Astrocyte of the cerebellum (primary cell): ENCODE measurements at places on chromosomes 12 and 14.
A peak's percentile ranks its signal among the peaks of the same experiment; 100 is the strongest.

GRCh38 chr14:64125270-64125669 lies 168.9 kb downstream of the ESR2 start:
- no peak for DNase-seq

DNA sequence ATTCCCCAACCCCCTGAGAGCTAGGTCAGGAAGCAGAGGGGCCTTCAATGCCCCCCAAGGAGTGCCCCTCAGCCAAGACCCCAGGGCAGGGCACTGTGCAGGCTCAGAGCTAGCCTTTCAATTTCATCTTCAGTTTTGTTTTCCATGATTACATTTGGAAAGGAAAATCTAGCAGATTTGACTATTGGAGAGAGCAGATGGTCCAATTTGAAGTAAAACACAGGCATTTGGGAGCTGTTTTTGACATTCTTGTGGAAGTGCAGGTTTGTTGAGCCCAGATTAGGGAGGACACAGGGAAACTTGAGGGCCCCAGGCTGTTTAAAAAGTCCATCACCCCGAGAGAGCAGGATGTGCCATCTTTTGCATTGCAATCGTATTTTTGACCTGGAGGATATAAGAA lies 58.6 kb upstream of the GPATCH2L start:
- no peak for DNase-seq

GRCh38 chr12:52168019-52168717 lies 23.6 kb downstream of the KRT80 start:
- DNase-seq = no peak

GRCh38 chr12:92504594-92504981 lies 198.2 kb upstream of the PLEKHG7 start:
- DNase-seq = no peak

DNA sequence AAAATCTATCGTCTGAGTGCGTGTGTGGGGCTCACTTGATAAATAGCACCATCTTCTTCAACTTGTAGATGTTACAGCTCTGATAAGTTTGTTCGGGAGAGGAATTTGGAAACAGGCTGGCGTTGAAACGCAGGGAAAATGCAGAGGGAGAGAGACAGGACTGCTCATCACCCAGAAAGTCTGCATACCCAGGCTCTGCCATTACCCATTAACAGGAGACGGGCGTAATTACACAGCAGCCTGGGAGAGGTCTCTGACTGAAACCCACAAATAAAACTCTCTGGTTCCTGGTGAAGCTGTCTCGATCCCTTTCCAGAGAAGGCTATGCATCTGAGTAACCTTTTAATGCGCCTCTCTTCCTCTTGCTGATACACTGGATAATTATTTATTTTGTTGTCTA lies 547.3 kb downstream of the BCL11B start:
- no peak for DNase-seq

DNA sequence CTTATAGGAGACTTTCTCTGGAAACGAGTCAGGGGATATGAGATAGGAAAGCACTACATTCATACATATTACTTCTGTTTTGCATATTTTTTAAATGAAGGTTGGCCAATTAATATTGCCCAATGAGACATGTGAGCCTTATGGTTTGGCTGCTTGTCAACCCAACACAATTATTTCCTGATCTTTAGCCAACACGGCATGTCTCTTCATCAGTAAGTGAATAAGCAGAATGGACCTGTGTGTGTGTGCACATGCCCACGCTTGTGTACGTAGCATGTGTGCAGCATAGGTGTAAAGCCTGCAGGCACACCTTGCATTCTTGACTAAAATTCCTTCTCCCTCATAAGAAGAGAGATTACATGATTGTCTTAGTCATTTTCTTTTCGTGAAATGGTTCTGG lies 88.3 kb downstream of the STON2 start:
- DNase-seq = no peak

DNA sequence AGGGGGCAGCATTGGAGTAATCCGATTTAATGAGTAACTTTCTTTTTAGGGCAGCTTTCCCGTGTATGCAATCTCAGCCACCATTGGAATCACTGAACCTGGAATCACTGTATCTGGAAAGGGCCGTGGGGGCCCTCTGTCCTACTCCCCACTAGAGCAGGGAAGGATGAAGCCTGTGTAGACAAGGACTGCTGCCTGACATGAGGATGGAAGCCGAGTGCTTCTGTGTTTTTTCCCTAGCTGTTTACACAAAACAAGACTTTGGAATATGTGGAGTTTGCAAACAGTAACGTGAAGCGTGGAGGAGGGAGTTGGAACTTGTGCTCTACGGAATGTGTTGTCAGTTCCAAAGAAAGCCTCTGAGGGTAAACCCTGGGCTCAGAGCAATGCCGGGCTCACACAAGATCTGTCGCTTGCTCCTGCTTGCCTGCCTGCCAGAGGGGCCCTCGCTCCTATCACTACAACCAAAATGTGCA lies 32.4 kb upstream of the HDAC7 start:
- no peak for DNase-seq

DNA sequence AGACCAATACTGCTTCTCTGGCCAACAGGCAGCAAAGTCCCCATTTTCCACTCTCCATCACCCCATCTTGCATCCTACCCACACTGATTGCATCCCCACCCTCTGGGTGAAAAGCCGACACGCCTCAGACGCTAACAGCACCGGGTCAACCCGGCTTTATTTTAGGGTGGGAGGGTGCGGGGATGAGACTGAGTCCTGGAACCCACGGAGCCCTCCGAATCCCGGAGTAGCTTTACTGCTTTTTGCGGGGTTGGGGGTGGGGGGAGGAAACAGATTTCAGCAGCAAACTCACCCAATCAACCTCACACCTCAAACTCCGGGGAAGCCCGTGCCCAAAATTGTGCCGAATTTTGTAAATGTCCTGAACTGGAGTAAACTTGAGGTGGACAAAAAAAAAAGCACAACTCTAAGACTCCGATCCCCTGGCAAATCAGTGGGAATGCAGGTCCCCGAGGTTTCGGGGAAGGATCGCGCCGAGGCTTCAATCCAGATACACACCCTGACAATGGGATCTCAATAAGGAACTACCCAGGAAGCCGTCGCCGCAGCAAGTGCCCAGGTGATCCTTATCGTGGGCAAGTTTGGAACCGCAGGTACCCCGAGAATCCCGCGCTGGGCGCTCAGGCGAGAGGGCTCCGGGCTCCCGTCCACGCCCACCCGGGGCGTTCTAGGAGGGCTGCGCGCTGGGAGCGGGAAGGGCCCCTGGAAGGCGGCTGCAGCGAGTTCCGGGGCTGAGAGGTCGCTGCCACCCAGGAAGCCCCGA lies 1.1 kb downstream of the GCH1 start:
- no peak for DNase-seq

DNA sequence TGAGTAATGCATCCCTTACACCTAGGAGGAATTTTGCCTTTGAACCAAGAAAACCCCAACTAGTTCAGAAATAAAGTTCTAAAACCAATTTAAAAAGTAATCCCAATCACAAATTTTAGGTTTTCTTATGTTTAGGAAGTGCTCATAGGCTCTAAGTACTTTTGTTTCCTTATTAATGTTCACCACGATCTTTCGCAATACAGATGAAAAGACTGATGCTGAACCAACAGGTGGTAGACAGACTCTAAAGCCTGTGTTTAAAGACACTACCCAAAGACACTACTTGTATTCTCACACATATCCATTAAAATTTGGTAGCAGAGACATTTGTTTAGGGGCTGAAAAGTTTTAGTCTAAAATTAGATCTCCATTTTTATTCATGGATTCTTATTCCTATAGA lies 10.6 kb upstream of the PHLDA1 start:
- no peak for DNase-seq

DNA sequence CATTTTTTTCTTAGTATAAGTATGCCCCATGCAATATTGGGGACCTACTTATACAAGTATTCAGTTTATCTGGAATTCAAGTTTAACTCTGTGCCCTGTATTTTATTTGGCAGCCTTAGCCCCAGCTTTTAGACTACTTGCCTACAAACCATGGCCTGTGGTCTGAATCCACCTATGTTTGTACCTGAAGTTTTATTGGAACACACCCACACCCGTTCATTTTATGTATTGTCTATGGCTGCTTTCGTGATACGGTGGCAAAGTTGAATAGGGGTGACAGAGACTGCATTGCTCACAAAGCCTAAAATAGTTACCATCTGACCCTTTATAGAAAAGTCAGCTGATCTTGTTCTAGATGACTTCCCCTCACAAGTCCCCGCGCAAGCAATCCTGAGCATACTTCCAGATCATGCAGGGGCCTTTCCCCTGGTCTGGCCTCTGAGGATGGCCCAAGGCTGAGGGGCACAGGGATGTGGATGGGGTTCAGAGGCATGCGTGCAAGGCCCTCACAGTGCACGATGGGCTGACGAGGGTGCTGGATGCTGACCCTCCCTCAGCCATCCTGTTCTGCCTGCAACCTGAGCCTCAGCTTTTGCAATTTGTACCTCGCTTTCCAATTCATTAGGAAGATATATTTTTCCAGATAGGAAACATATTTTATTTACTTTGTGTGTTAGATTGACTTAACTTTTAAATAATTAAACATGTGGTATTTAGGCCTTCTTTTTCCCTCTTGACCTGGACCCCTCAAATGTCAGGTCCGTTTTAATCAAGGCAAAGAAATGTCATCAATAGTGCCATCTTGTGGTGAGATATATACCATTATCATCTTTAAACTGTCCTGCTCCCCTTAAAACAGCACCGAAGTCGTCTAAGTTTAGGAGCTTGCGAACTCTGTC lies 527.3 kb upstream of the CCDC196 start:
- DNase-seq = no peak

DNA sequence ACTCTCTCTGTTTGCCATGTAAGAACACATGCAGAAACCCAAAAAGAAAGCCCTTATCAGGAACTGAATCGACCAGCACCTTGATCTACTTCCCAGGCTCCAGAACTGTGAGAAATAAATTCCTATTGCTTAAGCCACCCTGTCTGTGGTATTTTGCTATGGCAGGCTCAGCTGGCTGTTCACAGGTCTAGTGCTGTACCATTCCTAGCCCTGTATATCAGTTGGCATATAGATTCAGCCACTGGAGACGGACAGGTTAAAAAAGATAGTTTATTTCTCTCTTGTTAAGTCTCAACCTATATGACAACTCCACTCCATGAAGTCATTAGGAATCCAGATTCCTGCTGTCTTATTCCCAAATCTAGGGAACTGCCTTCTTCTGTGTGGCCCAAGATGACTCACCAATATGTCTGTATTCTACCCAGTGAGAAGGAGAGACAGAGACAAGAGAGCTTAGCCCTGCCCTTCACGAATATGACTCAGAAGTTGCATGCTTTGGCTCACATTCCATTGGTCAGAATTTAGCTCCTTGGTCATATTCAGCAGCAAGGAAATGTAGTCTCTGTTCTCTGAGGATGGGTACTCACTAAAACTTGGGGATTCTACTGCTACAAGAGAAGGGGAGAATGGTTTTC lies 57.0 kb downstream of the PLEKHG7 start:
- peak; percentile 65 for DNase-seq

DNA sequence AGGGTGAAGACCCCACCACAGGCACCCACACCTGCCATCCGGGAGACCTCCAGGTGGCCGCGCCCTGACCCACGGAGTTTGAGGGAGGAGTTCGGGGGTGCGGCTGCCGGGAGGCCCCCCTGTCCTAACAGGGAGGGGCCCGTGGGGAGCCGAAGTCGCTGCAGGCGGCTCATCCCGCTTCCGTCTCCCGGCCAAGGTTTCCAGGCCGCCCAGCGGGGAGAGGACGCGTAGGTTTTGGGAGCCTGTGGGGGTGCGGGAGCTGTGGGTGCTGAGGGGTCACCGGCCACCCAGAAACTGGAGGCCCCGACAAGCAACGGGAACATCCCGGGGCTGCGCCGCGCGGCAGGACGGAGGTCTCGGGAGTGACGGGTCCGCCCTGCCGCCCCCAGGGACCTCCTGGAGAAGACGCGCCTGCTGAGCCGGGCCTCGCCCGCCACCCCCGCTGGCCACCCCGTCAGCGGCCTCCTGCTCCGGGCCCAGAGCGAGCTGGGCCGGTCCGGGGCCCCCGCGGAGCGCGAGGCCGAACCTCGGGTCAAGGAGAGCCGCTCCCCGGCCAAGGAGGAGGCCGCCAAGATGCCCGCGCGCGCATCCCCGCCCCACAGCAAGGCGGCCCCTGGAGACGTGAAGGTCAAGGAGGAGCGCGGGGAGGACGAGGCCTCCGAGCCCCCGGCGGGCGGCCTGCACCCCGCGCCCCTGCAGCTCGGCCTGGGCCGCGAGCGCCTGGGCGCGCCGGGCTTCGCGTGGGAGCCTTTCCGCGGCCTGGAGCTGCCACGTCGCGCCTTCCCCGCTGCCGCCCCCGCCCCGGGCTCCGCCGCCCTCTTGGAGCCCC lies 27.6 kb downstream of the LRCOL1 start:
- DNase-seq = no peak

GRCh38 chr14:22099942-22100763 lies 426.5 kb upstream of the OR4E1 start:
- peak; percentile 22 for DNase-seq

GRCh38 chr12:92614502-92614901 lies 88.3 kb upstream of the PLEKHG7 start:
- no peak for DNase-seq

DNA sequence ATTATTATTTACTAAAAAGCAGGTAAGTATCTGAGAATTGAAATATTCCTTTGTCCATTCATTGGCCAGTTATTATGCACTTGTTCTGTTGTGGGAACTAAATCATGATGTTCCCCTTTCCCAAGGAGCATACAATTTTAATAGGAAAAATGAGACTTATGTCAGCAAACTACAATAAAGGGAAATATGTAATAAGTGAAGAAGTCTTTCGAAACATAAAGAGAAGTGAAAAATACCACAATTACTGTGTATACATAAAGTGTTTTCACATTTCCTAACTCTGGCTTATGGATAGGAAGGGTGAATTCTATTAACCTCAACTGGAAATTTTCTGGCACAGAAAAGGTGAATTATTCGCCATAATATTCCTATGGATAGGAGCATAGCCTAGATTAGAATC lies 78.4 kb upstream of the DNM1L start:
- DNase-seq = no peak

GRCh38 chr12:65876161-65876560 lies 51.9 kb downstream of the HMGA2 start:
- DNase-seq = no peak

- DNase-seq = no peak
Measured at GRCh38 chr14:39107591-39107996, 4.6 kb upstream of the SEC23A start.

DNA sequence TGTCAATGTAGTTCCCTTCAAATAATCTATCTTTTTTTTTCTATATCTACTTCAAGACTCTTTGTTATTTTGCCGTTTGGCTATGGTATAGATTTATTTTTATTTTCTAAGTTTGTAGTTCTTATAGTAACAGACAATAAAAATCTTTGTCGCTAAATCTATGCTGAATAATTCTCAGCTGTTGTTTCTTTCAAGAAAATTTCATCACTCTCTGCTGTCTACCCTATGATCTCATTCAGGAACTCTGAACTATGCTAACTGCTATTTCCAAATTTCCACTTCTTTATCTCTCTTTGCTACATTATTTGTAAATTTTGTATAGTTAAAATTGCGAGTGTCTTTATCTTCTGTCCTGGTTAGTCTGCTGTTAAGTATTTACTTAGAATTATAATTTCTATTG lies 353.6 kb downstream of the LRFN5 start:
- no peak for DNase-seq

GRCh38 chr14:61459229-61459628 lies 137.8 kb downstream of the PRKCH start:
- no peak for DNase-seq

GRCh38 chr14:104931771-104932675 lies 7.3 kb downstream of the PLD4 start:
- DNase-seq = no peak

- DNase-seq = no peak
Measured at GRCh38 chr14:91108941-91109611, 4.8 kb upstream of the DGLUCY start.
